Fibroblast of skin of left quadriceps (primary cell): ENCODE measurements at places on chromosomes 12 and 14.

DNA sequence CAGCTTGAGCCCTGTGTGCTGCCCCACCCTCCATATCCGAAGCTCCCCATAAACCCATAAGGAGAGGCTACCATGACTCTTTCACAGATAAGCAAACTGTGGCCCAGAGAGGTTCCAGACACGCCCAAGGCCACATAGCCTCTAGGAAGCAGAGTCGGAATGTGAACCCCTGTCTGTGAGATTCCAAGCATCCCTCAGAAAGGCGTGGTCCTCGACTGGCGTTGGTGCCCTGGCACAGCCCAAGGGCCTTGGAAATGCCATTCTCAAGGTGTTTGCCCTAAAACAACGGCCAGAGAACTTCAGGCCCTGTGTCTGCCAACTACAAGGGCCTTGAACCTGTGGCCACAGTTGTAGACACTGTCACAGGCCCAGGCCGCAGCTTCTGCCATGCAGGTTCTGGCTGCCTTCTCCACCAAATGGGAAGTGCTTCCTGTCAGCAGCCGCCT, 8.5 kb upstream of the DIO3 start:
- DNase-seq: no peak

DNA sequence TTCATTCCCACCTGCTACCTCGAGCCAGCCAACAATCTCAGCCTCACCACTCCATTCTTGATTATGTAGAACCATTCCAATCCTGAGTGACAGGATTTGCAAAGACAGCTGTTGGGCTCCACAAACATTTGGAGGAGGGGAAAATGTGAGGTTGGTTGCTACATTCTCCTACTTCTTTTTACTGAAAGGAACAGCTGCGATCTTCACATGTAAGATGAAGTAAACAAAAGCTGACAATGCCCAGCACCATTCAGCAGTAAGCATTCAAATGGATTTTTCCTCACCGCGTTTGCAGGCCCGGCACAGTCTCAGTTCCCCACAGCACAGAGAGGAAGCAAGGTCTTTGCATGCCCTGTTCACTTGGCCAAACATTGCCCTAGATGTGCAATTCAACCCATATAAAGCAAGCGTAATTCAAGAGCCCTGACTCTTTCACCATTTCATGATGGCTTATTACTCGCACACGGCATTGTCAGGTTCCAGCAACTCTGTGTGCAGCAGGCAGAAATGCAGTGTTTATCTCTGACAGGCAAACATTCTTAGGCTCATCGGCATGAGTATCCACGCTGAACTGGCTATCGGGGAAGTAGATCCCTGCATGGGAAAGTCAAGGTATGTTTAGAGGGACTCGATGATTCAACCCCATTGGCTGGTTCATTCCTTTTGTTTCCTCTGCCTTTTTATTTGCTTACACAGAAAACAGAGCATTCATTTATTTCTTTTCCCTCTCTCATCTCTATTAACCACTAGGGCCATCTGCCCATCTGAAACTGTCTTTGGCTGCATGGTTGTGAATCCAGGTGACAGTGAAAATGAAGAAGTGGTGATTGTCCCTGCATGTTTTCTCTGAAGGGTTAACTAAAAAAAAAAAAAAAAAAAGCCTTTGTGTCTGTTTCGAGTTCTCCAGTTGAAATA, 236.1 kb upstream of the PLEKHG7 start:
- DNase-seq: no peak

DNA sequence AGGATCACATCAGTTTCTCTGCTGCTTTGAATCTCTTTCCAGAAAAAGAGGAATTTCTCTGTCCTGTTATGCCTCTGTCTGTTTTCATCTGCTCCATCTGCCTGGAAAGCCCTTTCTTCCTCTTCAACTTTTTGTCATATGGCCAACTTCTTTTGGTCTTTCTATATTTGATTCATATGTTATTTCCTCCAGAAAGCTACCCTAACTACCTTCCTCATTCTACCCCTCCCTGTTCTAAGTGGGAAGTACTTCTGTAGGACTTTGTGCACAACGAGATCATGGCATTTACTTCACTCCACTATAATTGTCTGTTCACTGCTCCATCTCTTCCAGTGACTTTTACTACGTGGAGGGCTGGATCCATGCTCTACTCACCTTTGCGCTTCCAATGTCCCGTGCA, 5.9 kb downstream of the CLEC4D start:
- DNase-seq: no peak

GRCh38 chr12:31655792-31656191, 3.7 kb upstream of the ETFBKMT start:
- DNase-seq: no peak

GRCh38 chr14:60051721-60052221, 40.0 kb upstream of the PCNX4 start:
- peak; percentile 46 for DNase-seq

- no peak for DNase-seq
Measured at GRCh38 chr12:119931402-119931801, 54.3 kb upstream of the CIT start.

DNA sequence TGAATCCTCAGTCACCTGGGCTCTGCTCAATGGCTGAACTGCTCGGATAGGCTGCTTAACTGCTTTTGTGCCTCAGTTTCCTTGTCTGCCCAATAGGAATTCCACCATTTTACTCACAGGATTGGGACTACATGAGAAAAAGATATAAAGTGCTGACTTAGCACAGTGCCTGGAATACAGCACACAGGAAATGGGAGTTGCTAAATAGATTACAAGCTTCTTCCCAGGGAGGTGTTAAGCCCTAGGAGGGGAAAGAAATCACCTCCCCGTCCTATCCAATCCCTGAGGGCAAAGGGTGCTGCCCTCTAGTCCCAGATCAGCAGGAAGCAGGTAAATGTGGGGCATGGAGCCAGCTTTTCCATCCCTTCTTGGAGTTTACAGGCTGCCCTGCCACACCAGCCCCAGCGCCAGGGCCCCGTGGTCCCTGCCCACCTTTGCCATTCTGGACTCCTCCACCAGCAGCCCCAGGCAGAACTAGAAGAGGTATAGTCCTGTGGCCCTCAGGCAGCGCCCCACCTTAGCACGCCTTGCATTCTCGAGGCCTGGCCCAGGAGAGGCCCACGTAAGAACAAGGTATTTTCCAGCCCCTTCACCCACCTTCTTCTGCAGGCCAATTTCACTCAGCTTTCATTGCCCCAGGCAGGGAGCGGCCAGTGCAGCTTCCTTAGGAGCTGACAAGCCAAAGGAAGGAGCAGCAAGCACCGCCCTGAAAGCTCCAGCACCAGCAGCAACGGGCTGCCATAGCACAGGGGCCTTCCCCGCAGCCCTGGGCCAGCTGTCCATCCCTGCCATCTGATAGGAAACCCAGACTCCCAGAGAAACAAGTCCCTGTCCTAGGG, 28.8 kb upstream of the RPLP0 start:
- DNase-seq: no peak

DNA sequence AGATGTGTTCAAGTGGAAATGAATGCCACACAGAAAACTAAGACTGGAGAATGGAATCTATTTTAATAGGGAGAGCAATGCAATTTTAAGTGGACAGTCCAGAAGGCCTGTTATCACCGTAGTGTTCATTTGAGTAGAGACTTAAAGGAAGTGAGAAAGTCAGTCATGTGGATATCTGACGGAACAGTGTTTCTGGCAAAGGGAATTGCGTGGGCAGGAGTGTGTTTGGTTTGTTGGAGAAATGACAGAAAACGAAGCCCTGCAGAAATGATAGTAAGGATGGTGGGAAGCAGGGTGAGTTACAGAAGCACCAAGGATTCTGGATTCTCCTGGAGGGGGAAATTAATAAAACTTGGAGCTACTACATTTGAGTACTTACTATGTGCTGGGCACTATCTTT, 776.6 kb downstream of the MED13L start:
- no peak for DNase-seq

DNA sequence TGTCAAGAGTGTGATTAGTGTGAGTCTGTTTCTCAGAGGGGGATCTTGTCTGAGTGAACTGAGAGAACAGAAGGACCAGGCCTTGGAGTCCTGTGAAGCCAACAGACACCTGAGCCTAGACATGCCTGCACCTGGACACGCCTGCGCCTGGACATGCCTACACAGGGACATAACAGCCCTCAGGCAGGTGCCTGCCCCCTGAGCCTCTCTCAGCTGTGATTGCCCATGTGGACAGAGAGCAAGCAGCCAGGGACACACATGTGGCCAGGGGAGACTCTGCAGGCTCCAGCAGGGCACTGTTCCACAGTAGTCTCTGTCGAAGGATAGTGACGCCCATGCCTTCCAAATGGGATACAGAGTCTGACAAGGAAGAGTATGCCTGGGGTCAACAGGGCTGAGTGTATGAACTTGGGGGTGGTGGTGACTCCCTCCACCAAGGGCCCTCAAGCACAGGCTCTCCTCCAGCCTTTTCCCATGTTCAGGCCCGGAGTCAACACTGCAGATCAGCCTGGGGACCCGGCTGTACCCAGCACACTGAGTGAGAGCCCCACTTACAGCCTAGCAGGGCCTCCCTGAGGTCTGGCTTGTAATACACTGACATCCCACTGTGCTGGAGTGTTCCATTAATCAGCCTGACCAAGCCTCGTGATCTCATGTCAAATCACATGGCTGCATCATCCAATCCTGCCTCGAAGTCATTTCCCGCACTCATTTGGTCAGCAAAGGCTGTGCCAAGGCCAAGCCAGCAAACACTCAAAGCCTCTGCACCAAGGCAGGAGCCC, 173.0 kb downstream of the CALM1 start:
- DNase-seq: no peak

GRCh38 chr12:56476972-56477432, 8.6 kb downstream of the SPRYD4 start:
- DNase-seq: no peak

- DNase-seq: no peak
Measured at GRCh38 chr14:71119075-71119474, 211.8 kb downstream of the PCNX1 start.

DNA sequence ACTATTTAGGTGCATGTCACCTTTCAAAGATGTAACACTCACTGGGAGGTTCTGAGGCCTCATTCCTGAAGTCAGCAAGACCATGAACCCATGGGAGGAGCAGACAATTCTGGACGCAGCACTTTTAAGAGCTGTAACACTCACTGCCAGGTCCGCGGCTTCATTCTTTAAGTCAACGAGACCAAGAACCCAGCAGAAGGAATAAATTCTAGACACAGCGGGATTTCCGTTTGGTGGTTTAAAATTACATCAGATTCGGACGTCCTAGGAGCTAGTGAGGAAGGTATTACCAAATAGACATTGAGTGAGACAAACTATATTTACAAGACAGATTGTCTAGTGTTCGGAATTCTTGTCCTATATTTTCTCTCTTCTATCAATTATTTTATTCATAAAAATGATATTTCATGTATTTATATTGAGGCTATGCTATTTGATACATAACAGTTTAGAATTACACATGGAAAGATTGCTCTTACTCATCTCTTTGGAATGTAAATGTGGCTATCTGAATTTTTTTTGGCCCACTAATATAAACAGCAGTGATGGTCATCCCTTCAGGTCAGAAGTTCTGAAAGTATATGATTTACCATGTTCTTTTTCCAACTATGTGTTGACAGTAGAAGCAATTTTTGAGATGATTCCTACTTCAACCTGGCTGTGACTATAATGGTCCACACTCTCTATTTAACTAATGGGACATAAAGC, 1973.0 kb upstream of the FLRT2 start:
- peak; percentile 45 for DNase-seq

DNA sequence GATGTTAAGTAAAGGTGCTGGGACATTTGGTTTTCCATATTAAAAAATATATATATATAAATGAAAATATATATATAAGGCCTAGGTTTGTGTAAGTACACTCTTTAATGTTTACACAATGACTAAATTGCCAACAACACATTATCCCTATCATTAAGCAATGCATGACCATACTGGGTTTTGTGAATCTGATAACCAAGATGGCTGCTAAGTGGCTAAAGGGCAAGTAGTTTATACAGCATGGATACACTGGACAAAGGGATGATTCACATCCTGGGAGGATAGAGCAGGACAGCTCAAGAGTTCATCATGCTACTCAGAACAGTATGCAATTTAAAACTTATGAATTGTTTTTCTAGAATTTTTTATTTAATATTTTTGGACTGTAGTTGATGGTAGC, 89.3 kb downstream of the FIGNL2 start:
- DNase-seq: no peak

- DNase-seq: peak; percentile 12
Measured at GRCh38 chr14:53715193-53715721, 241.4 kb downstream of the BMP4 start.

GRCh38 chr12:65099182-65099581, 21.9 kb downstream of the WIF1 start:
- no peak for DNase-seq

DNA sequence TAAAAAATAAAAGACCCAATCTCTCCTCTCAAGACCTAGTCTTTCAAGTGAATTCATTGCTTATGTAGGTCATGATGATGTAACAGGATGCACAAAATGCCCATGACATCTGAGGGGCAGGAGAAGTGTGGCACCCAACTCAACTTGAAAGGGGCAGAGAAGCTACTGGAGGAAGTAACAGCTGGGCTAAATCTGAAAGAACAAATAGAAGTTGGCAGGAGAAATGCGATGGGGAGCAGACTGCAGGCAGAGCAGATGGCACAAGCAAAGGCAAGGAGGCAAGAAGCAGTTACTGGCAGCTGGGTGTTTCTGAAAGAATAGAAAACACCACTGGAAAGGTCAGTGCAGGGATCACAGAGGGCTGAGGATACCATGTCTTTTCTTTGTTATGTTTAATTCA, 14.6 kb downstream of the SLC38A4 start:
- DNase-seq: no peak

- no peak for DNase-seq
Measured at GRCh38 chr12:111588010-111588409, 11.1 kb downstream of the ATXN2 start.

GRCh38 chr12:53995378-53996239, 4.4 kb upstream of the HOXC9 start:
- DNase-seq: no peak

- DNase-seq: no peak
Measured at GRCh38 chr12:129854591-129854990, 49.2 kb downstream of the TMEM132D start.

- DNase-seq: peak; percentile 24
Measured at GRCh38 chr14:37232907-37233481, 35.3 kb downstream of the MIPOL1 start.

- DNase-seq: no peak
Measured at GRCh38 chr12:44372259-44372658, 503.9 kb downstream of the NELL2 start.

DNA sequence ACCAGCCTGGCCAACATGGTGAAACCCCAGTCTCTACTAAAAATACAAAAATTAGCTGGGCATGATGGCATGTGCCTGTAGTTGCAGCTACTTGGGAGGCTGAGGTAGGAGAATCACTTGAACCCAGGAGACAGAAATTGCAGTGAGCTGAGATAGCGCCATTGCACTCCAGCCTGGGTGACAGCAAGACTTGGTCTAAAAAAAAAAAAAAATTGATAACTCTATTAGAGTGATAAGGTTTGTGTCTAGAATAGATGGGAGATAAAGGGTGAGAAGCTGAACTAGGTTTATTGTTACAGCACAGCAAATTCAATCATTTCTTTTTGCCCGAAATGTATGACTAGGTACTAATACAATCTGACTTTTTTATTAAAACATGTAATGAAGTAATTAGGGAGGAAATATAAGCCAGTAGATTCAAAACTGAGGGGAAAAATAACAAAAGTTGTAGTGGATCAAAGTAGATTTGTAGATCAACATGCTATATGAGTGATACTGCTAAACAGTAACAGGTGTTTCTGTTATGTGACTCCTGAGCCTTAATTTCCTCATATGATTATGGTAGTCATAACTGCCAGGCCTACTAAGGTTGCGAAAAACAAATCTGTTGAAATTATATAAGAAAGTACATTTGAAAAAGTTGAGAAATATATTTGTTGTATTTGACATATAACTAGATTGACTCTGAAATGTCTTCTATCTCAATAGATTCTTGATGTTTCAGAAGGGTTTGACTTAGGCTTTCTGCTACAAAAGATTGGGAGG, 83.6 kb downstream of the WNK1 start:
- DNase-seq: no peak
